ENCODE measurements at places on chromosomes 7 and 10. TPM values are rescaled to one million over a fixed set of nuclear protein-coding genes. Genes with fewer than 3 reads are reported as not detected.

Gene PTPN12
- 136 TPM for total RNA-seq

Gene ACADSB
- 24.0 TPM for total RNA-seq

Gene VAX1
- not detected for total RNA-seq

Gene SFXN2
- total RNA-seq = 11.7 TPM

- DNase-seq = no peak
These were observed 141.1 kb upstream of the AGR3 start for GRCh38 chr7:17022920-17023319.

- no peak for DNase-seq
These were observed 2.0 kb upstream of the CTBP2 start for GRCh38 chr10:125162120-125162931.
